ENCODE measurements at places on chromosomes 7 and 10.

DNA sequence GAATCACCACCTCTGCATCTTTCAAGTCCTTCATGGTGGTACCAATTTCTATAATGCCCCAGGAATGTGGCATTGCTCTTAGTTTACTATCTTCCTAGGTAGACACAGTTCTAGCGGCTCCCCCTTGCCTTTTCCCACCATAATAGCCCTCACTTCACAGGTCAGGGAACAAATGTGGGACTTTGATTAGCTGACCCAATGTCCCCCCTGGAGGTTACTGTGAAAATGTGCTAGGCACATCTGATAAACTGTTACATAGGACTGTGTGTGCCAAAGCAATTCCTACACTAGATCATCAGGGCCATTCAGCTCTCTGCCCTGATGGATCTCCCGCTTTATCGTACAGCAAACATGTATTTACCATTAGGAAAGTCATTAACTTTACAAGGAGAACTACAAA, 94.0 kb downstream of the TWIST1 start:
- DNase-seq = no peak

DNA sequence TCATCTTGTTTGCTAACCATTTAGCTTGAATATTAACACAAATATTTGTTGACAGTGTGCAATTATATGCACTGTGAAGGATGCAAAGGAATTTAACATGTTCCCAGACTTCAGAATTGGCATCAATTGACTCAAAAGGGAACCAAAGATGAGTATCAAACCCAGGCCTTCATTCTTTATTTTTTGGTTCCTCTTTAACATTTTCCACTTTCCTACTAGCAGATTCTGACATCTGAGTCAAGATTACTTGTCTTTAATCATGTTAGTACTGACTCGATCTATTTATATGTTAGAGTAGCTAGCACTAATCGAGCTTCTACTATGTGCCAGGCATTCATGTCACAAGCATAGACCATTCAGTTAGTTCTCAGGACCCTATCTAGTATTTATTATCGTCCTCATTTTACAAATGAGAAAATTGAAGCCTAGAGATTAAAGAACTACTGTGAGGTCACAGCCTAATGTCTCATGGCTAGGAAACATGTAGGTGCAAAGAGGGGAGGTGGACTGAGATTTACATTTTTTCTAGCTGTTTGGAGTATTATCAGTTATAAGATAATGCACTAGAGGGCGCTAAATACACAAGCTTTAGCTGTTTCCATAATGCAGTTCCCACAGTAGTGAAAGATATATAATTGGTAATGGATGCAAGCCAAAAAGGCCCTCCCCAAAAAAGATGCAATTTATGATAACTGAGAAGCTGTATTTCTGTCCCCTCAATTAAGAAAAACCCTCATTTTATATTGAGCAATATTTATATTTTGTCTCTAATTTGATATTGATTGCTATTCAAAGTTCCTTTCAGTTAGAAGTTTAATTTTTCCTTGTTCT, 32.9 kb upstream of the KMT2E start:
- no peak for DNase-seq

- DNase-seq = no peak
Measured at GRCh38 chr10:3802526-3803265, 17.7 kb upstream of the KLF6 start.

DNA sequence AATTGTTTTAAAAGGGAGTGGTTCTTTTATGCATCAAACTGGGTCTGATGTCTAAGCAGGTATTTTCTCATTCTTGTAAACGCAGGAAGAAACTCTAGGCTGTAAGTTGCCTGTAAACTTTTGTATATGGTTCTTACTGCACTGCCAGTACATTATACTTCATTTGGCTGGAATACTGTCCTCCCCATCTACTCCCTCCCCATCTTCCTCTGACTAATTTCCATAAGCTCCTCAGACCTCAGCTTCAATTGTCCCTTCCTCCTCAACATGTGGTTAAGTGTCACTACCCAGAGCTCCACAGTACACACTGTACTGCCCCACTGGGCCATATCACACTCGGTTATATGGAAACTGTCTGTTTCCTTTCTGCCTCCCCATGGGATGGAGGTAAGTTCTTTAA, 161.4 kb upstream of the MDFIC start:
- DNase-seq = no peak

- DNase-seq = no peak
Measured at GRCh38 chr10:103949728-103950127, 17.2 kb upstream of the SLK start.

GRCh38 chr7:22814261-22815208, 8.1 kb downstream of the TOMM7 start:
- DNase-seq = no peak

DNA sequence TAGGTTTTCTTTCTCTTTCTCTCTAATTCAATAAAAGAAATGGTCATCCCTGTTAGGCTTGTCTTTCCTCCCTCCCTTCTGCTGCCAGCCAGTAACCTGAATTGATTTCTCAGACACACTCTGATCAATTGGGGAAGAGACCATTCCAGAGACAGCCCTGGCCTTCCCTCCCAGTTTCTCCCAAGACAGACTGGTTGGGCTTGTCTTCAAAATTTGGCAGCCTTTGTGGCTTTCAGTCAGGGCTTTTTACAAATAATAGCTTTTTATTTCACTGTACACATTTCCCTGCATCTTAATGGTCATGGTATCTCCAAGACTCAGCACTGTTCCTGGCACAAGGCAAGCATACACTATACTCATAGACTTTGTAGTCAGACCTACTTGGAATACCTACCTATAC, 33.9 kb downstream of the BCAP29 start:
- DNase-seq = no peak

DNA sequence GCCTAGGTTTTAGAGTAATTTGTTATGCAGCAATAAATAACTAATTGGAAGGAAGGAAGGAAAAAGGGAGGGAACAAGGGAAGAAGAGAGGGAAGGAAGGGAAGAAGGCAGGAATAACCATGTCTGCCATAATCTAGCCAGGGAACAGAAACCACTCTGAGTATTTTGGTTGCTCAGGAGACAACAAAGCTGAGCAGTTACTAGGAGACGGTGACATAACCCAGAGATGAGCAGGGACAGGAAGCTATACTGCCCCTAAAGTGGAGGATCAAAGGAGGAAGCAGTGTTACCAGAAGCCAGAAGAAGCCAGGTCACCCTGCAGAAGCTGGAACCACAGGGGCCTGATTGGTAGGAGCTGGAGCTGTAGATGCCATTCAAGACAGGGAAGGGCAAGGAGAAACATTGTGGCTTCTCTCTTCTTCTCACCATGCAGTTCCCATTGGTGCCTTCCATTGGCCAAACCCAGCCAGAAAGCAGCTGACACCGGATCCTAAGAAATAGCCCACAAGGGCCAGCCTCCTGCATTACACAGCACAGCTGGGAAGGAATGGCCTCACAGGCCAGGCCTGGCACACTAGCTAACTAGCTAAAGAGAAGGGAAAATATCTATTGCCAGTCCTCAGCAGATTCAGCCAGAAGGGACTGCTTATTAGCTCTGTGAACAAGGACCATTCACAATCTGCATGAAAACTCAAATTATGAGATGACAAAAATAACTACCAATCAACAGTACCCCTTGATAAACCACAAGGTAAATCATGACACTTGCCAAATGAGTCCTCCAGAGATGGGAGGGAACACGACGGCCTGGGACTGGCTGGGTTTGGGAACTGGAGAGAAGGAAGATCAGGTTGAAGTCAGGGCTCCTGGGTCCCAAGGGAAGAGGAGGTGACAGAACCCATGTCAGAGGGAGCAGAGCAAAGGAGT, 184.5 kb upstream of the NFE2L3 start:
- DNase-seq = no peak

DNA sequence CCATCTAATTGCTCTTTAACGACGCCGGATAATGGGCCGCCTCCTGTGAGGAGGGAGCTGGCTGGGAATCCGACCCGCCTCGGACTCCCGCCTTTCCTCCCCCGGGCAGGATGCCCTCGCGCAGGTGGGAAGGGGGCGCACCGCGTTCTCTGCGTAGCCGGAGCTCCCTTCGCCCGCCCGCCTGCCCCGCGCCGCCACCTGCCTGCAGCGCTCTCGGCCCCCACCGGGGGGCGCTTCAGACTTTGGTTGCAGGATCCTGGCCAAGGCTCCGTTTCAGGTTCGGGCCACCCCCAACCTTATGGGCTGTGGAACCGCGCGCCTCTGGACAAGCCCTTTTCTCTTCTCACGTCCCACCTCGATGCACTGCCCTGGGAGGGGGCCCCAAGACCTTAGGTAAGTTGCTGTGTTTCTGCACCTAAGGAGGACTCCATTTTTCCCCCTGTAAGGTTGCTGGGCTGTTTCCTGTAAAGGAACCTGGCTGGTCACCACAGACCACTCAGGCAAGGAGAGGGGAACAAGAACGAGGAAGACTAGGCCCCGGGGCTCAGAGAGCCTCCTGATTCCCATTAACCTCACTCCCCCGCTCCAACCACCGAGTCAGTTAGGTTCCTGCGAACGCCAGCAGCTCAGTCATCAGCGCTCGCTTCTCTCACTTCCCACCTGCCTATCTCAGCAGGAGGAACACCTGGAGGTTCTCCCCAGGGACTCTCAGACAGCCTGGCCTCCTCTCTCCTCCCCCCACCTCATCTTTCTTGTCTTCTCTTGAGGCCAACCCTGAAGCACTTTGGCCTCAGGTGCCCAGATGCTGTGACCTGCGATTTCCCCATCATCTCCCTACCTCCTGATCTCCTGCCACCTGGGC, 11.3 kb upstream of the KAZALD1 start:
- no peak for DNase-seq

- no peak for DNase-seq
Measured at GRCh38 chr10:90064295-90064694, 362.9 kb downstream of the KIF20B start.

DNA sequence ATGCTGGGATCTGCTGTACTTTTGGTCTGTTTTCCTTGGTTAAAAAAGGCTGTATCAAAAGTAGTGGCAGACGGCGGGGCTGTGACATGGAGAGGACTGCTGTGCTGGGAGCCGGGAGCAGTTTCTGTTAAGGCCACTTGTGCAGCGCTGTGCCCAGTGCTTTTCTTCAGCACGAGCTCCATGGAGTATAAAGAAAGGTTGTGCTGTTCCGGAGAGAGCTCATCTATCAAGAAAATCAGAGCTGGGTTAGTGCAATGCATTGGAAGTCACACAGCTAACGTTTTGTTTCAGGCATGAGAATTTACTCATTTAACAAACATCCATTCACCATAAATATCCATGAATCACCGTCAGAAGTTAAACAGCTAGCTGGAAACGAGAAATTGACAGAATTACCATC, 62.0 kb downstream of the KIAA1549 start:
- DNase-seq = no peak

DNA sequence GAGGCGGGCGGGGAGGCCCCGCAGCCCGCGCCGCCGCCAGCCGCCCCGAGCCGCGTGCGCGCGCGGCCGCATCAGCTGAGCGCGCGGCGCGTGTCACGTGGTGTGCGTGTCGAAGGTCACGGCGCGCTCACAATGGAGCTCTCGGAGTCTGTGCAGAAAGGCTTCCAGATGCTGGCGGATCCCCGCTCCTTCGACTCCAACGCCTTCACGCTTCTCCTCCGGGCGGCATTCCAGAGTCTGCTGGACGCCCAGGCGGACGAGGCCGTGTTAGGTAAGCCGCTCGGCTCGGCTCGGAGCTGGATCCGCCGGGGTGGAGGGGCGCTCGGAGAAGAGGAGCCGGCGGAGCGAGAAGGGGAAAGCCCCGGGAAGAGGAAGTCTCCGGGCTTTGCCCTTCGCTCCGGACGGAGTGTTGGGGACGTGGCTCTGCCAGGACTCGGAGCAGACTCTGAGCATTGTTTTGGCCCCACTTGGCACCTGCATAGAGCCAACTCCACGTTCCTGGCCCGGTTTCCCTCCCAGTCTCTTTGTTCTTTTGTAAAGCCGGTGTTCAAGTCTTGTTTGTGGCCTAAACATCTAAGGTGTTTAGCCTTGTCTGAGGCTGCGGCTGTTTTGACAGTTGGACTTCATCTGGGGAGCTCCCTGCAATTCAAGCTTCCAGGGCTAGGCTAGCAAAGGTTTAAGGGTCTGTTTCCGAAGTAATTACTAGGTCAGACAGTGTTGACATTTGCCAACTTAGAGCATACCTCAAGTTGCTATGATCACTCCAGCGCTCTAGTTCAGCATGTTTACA, at the start of gene COMMD3:
Gene COMMD3, plus strand, starts transcription at position 103 of the 790 bp plus-strand sequence. Its CDS starts 30 bp downstream, at position 133.
- peak; percentile 71 for DNase-seq

- DNase-seq = no peak
Measured at GRCh38 chr10:112986544-112987190, 36.6 kb downstream of the TCF7L2 start.

DNA sequence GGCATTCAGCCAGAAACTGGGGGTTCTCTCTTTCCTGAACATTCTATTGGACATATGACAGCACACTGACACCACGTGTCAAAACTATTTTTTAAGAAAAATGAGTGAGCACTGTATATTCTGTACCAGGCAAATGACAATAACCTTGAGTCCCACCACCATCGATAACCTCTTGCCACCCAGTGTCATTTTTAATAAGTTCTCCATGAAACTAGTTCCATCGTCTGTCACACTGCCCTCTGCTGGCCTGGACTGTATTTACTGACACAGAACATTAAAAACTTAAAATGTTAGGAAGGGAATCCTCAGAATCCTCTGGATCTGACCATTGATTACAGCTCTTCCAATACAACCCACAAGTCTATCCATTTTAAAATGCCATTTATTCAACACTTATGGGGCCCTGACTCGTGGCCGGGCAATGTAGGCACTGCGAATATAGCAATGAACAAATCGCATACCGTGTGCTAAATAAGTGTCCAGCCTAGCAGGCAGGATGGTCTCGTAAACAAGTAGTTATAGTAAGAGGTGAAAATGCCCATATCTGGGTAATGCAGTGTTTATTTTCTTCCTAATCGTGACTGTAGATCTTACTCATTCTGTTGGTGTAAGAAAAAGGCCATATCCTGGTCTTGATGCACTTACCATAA, 35.9 kb upstream of the CACNB2 start:
- DNase-seq = no peak

DNA sequence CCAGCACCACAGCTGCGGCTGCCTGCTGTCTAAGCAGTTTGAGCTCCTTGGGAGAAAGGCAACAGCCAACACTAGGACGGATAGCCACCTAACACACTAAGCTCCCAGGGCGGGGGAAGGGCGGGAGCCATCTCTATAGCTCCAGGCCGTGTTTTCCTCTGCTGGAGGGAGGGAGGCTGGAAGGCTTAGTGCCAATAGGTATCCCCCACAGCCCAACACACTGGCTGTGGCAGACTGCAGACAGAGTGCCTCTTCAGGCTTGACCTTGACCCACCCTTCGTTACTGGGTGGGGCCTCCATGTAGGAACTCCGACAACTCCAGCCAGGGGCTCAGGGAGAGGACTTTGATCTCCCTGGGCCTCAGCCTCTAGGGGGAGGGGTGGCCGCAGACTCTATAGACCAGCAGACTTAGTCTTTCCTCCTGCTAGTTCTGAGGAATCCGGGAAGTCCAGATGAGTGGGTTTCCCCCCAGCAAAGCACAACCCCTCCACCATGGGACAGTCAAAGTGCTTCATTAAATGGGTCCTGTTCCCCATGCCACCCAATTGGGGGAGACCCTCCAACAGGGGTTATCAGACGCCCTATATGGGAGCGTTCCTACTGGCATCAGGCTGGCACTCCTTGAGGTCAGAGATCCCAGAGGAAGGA, 314.4 kb upstream of the MKI67 start:
- DNase-seq = no peak

All from activated CD8-positive, alpha-beta memory T cell treated with anti-CD3 and anti-CD28 coated beads for 1 hour (primary cell).